Naive thymus-derived CD8-positive, alpha-beta T cell (primary cell): ENCODE measurements at places on chromosomes 2 and 18.

DNA sequence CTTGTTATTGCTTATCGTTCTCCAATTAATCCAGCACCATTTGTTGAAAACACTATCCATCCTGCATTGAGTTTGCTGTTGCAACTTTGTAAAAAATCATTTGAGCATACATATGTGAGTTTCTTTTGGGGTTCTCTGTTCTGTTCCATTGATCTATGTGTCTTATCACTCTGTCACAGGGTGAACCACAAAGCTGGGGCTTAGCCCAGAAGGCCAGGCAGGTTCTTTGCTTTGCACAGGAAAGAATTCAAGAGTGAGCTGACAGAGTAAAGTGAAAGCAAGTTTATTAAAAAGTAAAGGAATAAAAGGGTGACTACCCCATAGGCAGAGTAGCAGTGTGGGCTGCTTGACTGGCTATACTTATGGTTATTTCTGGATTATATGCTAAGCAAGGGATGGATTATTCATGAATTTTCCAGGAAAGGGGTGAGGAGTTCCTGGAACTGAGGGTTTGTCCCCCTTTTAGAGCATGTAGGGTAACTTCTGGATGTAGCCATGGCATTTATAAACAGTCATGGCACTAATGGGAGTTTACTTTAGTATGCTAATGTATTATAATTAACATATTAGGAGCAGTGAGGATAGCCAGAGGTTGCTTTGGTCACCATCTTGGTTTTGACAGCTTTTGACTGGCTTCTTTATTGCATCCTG lies 46.8 kb downstream of the RNF138 start:
- no peaks in the 10 kb centered on the region for H3K27me3 ChIP-seq
- H3K4me3 ChIP-seq = no peak overlapping the region
- no peaks in the 10 kb centered on the region for H3K36me3 ChIP-seq
- peaks cover 23% of the 10 kb centered on the region for H3K4me1 ChIP-seq
- H3K27ac ChIP-seq = peak overlapping the region; percentile 5
- no peak for DNase-seq

GRCh38 chr2:128667391-128667790 lies 348.7 kb upstream of the HS6ST1 start:
- no peaks in the 10 kb centered on the region for H3K4me1 ChIP-seq
- no peak overlapping the region for H3K27ac ChIP-seq
- H3K36me3 ChIP-seq = no peaks in the 10 kb centered on the region
- no peak overlapping the region for H3K4me3 ChIP-seq

DNA sequence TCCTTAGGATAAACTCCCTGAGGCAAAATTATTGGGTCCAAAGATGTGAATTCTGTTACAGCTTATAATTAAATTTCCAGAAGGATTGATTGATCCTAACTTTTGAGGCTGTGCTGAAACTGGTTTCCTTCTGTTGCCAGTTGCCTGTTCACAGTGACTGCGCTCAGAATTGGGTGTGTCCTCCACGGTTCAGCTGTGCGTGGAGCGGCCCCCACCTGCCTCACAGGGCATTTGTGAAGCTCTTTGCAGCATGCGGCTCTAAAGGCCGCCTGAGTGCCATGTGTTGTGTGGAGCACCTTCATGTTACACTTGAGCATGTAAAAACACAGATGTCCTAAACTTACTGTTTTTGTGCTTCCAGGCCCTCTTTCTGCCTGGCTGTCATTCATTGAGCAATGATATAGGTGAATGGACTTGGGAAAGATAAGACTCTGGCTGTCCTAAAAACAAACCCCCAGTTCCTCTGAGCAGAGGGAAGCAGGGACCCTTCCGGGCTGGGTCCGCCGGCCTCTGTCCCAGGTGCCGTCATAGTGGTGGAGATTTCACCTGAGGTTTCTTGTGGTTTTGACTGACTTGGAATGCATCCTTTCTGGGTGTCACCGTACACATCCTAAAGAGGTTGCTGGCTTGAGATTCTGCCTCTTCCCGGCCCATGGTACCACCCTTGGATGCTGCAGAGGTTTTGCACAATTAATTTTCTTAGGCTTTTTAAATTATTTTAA lies 173.6 kb downstream of the LDLRAD4 start:
- no peaks in the 10 kb centered on the region for H3K27me3 ChIP-seq
- H3K4me3 ChIP-seq = no peak overlapping the region
- peaks cover 9% of the 10 kb centered on the region for H3K36me3 ChIP-seq
- no peak for DNase-seq

DNA sequence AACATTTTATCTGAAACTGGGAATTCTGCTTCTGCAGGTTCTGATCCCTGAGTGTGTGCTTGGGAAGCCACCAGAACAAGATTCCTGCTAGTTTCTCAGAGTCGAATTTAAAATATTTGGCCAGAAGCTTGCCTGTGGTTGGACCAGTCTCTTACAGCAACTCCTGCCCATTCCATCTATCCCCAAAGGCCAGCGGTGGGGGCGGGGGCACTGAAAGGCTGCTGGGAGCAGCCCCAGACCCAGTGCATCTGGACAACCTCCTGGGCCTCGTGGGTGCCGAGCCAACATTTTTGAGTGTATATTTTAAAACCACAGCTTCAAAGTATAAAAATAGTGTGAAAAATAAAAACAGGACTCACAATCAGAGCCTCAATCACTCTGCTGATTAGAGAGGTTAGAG lies 38.6 kb upstream of the ZFP36L2 start:
- H3K27ac ChIP-seq = no peak overlapping the region

DNA sequence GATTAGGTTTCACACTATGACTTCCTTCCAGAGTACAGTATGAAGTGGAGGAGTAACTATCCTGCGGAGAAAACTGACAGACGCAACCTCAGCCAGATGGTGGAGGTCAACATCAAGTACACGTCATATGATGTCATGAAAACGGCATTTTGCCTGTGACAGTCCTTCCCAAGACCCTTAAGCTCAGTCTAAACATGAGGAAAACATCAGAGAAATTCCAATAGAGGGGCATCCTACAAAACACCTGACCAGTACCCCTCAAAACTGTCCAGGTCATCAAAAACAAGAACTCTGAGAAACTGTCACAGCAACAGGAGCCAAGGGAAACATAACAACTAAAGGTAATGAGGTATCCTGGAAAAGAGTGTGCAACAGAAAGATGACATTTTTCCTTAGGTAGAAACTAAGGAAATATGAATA lies 1.7 kb downstream of the RNU4ATAC start:
- peak overlapping the region; percentile 13 for H3K4me3 ChIP-seq
- H3K27me3 ChIP-seq = no peaks in the 10 kb centered on the region
- no peak for DNase-seq
- no peaks in the 10 kb centered on the region for H3K36me3 ChIP-seq
- peaks cover 57% of the 10 kb centered on the region for H3K4me1 ChIP-seq
- H3K27ac ChIP-seq = no peak overlapping the region

DNA sequence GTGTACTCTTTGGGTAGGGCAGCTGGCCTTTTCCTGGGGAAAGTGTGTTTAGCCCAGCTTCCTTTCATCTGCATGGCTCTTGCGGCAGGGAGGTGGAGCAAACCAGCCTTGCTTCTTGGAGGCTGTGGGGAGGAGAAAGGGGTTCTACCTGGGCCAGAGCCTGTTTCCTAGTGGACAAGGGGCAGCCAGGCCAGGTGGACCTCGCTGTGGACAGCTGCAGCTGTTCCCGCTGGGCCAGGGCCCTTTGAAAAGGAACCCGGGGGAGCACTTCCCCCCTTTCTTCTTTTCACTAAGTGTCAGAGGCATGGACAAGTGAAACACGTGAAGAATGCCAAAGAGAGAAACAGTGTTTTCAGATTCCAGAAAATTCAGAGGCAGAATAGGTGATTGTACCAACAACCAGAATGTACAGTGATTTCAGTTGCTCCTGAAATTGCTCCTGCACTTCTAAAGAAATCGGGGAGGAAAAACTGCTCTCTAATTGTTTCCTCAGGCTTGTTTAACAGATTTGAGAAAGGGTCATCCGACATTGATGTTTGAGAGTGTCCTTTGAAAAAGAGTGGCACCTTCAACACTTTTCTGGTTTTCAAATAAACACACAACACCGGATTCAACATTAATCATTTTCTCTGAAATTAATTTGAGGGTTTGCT lies 3.9 kb downstream of the GLI2 start:
- H3K4me1 ChIP-seq = no peaks in the 10 kb centered on the region
- H3K36me3 ChIP-seq = no peaks in the 10 kb centered on the region
- DNase-seq = no peak
- H3K4me3 ChIP-seq = no peak overlapping the region
- H3K27me3 ChIP-seq = peaks cover 81% of the 10 kb centered on the region

GRCh38 chr18:26003356-26003755 lies 87.1 kb downstream of the SS18 start:
- H3K27ac ChIP-seq = no peak overlapping the region
- no peak overlapping the region for H3K4me3 ChIP-seq
- DNase-seq = no peak
- peaks cover 12% of the 10 kb centered on the region for H3K36me3 ChIP-seq
- peaks cover 1% of the 10 kb centered on the region for H3K27me3 ChIP-seq

DNA sequence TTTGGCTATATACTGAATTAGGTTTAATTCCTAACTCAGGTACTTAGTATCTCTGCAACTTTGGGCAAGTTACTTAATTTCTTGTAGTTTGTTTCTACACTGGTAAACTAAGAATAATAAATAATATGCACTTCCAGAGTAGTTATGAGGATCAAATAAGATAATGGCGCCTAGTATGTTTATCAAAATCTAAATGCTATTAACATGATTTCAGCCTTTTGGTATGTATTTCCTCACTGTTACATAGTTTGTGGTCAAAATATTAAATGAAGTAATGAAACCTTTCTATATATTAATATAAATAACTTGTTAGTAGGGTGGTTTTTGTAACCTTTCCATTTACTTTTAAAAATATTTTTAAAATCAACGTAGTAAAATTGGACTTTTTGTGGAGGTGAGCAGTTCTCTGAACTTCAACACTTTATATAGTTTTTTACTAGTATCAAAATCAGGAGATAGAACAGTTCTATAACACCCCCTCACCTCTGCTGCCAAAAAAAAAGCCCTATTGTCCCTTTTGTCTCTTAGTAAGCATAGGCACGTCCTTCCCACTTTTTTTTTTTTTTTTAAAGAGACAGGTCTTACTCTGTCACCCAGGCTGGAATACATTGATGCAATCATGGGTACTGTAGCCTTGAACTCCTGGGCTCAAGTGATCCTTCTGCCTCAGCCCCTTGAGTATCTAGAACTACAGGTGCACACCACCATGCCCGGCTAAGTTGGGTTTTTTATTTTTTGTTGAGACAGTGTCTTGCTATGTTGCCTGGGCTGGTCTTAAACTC lies 44.8 kb downstream of the RAB3GAP1 start:
- no peak overlapping the region for H3K27ac ChIP-seq
- no peaks in the 10 kb centered on the region for H3K27me3 ChIP-seq
- no peak for DNase-seq
- peaks cover 9% of the 10 kb centered on the region for H3K4me1 ChIP-seq

DNA sequence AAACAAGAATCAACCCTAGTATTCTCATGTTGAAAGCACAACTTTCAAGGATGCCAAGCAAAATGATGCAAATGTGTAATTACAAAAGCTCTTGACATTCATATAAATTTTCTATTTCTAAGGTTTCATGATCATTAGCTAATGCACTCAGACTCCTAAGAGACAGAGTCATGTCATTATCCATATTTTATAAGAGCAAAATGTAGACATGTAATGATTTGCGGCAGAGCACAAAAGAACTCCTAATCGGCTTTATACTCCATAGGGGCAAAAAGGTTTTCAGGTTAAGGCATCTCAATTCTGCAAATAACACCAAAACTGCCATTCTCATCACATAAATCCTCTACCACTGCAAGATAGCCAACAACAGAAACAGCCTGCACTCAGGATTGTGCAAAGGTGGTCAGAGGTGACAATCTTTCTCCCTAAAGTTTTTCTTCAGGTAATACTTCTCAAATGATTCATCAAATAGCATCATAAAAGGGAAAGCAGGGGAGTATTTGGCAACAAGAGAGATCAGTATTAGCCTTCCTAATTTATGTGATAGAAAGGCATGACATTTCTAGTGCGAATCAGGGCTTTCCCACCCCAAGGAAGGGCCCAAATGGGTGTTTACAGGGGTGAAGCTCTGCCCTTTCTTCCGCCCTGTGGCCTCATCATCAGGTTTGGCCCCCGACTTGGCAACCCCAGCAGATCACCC lies 64.7 kb downstream of the STK39 start:
- no peak for DNase-seq
- H3K4me3 ChIP-seq = no peak overlapping the region
- H3K4me1 ChIP-seq = peaks cover 64% of the 10 kb centered on the region
- H3K36me3 ChIP-seq = peaks cover 9% of the 10 kb centered on the region
- no peak overlapping the region for H3K27ac ChIP-seq

DNA sequence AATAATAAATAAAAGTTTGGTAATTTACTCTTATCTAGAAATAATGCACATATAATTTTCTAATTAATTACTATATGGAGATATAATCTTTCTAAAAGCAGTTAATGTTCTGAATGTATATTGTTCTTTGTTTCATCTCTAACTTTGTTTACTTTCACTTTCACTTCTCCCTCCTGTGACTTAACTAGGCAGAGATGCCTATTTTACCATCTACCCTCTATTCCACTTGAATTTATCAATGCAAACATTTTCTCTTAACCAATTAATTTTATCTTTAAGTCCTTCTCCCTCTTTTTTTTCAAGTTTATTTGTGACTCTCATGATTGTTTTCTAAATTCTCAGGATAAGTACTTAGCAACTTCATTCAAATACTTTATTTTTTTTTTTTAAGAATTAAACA lies 55.1 kb upstream of the IL1RL1 start:
- peaks cover 5% of the 10 kb centered on the region for H3K4me1 ChIP-seq
- no peaks in the 10 kb centered on the region for H3K36me3 ChIP-seq
- H3K4me3 ChIP-seq = peak overlapping the region; percentile 45
- no peak overlapping the region for H3K27ac ChIP-seq

- peaks cover 1% of the 10 kb centered on the region for H3K36me3 ChIP-seq
- peaks cover 30% of the 10 kb centered on the region for H3K4me1 ChIP-seq
- peak overlapping the region; percentile 61 for H3K27ac ChIP-seq
- DNase-seq = no peak
- no peak overlapping the region for H3K4me3 ChIP-seq
- H3K27me3 ChIP-seq = no peaks in the 10 kb centered on the region
These were observed 7.2 kb downstream of the RPIA start for GRCh38 chr2:88698498-88699233.

DNA sequence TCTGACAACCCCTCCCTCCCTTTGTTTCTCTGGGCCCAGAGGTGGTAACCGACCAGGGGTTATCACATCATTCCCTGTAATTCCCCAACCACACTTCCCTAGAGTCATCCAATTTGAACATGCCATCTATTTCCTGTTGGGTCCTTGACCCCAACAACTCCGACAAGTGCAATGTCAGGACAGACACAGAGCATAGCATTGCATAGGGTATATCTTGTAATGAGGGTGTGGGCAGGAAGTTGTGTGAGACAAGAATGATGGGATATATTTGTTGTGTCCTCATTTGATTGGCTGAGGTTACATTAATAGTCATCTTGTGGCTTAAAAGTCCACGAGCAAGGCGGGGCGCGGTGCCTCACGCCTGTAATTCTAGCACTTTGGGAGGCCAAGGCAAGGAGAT lies 33.4 kb upstream of the CNOT11 start:
- peaks cover under 1% of the 10 kb centered on the region for H3K36me3 ChIP-seq
- peaks cover 7% of the 10 kb centered on the region for H3K4me1 ChIP-seq
- no peak overlapping the region for H3K4me3 ChIP-seq
